ENCODE measurements at places on chromosomes 7 and 10.

DNA sequence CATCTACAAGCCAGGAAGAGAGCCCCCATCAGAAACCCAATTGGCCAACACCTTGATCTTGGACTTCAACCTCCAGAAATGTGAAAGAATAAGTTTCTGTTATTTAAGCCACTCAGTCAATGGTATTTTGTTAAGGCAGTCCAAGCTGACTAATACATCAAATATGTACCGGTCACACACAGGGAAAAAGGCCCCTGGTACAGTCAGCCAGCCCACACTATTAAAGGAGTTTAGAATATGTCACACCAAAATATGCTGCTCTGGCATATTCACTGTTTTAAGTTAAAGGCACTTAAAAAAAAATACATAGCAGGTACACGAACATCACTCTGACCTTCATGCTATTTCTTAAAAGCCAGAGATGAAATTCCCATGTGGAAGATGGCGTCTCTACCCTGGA, 15.2 kb upstream of the CDCA7L start:
- DNase-seq = no peak

DNA sequence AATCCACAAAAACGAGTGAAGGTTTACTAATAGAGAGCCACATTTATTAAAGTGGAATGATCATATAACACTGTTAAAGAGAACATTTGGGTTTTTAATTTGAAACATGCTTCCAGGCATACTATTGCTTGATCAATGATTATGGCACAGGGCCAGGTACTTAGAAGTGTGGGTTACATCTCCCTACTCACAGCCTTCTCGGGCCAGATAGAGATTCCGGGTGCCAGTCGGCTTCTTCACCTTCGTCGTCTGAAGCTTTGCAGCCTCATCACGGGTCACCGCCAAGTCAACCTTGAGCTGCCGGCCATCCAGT, 19.4 kb downstream of the RBM28 start:
- no peak for DNase-seq

- no peak for DNase-seq
Measured at GRCh38 chr10:22183771-22184461, 33.9 kb downstream of the EBLN1 start.

DNA sequence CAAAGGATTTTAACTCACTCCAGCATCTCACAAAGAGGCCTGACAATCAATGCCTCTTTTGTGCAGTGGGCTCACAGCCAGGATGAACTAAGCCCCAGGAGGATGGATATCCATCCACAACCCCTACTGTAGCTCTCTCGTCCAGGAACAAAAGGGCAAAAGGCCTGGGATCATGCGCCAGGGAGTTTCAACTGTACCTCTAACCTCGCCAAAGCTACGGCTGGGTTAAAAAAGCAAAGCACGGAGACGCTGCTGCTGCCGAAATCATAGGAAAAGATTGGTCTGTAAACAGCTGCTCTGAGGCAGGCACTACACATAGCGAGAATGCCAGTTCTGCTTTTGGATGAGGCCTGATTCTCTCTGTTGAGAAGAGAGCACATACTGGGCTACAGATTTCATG, 32.1 kb downstream of the VSTM4 start:
- no peak for DNase-seq

- no peak for DNase-seq
Measured at GRCh38 chr7:85708221-85708620, 521.4 kb upstream of the SEMA3D start.
